Activated CD8-positive, alpha-beta T cell treated with anti-CD3 and anti-CD28 coated beads, Interleukin-2, amount 10 ng/mL, durations not matched to agents 7 days and 5 days (primary cell): ENCODE measurements at places on chromosomes 3 and 15.
A peak's percentile ranks its signal among the peaks of the same experiment; 100 is the strongest.

DNA sequence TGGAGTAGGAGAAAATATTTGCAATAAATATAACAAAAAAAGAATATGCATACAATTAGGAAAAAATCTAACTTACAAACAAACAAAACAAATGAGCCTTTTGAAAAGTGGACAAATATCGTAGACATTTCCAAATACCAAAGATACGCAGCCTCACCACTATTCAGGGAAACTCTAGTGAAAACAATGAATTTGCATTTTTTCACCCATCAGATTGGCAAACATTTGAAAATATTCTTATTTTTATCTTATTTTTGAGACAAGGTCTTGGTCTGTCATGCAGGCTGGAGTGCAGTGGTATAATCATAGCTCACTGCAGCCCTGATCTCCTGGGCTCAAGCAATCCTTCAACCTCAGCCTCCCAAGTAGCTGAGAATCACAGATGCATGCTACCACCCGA is 15.5 kb downstream of the AP3S2 start:
- H3K4me3 ChIP-seq, result no peak overlapping the region
- H3K4me1 ChIP-seq, result peaks cover 6% of the 10 kb centered on the region
- H3K27me3 ChIP-seq, result no peaks in the 10 kb centered on the region
- H3K36me3 ChIP-seq, result peaks cover 16% of the 10 kb centered on the region
- no peak overlapping the region for H3K27ac ChIP-seq

GRCh38 chr15:41934843-41935242 is 37.5 kb downstream of the EHD4 start:
- H3K27me3 ChIP-seq, result no peaks in the 10 kb centered on the region
- H3K4me3 ChIP-seq, result peak overlapping the region; percentile 42
- peak; percentile 82 for DNase-seq
- H3K36me3 ChIP-seq, result peaks cover 1% of the 10 kb centered on the region
- peak overlapping the region; percentile 92 for H3K27ac ChIP-seq

GRCh38 chr15:62823561-62823960 is 219.0 kb upstream of the TPM1 start:
- no peak overlapping the region for H3K27ac ChIP-seq
- no peak for DNase-seq
- H3K36me3 ChIP-seq, result no peaks in the 10 kb centered on the region
- no peaks in the 10 kb centered on the region for H3K4me1 ChIP-seq
- no peak overlapping the region for H3K4me3 ChIP-seq
- H3K27me3 ChIP-seq, result peaks cover 3% of the 10 kb centered on the region

DNA sequence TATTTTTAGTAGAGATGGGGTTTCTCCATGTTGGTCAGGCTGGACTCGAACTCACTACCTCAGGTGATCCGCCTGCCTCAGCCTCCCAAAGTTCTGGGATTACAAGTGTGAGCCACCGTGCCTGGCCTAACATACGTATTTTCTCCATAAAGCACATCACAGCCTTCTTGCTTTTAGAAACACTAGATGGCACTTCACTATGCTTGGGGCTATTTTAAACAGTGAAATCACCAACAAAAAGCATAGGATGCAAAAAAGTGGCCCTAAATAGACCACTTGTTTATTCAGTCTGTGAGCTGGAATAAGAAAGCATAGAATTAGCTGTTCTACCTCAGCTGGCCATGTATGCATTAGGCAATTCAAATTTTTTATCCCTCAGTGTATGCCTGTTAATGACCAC is 46.0 kb downstream of the PRICKLE2 start:
- no peaks in the 10 kb centered on the region for H3K27me3 ChIP-seq
- H3K4me3 ChIP-seq, result no peak overlapping the region
- no peaks in the 10 kb centered on the region for H3K4me1 ChIP-seq
- no peaks in the 10 kb centered on the region for H3K36me3 ChIP-seq

GRCh38 chr3:114451561-114452018 is 157.8 kb downstream of the TIGIT start:
- no peak overlapping the region for H3K4me3 ChIP-seq
- no peak overlapping the region for H3K27ac ChIP-seq
- peaks cover 2% of the 10 kb centered on the region for H3K27me3 ChIP-seq
- no peak for DNase-seq

DNA sequence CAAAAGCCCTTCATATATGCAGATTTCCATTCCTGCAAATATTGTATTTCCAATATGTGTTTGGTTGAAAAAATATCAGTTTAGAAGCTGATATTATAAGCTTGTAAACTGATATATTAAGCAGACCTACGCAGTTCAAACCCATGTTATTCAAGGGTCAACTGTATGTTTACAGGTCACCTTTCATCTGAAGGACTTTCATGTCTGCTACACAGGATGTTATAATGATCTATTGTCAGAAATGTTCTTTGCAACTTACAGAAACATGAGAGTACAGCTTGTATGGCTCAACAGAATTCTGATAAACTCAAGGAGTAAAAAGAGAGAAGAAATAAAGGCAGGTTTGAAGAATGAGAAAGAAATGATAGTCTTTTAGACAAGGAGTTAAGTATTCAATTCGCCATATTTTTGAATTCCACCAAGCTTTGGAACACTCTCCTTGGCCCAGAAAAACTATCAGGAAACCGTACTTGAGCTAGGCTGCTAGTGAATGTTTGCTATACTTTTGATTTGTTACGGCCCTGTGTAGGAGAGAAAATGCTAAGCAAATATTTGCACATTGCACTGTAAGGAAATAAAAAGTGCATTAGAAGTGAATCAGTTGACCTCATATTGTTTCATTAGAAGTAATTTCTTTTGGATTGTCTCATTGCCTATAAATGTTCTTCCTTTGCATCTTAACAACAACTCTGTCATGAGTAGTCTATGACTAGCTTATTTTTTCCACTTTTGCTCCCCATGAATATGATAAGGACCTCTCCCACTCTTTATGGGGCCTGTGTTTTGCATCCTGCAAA is 81.2 kb downstream of the NEK11 start:
- DNase-seq, result no peak
- H3K36me3 ChIP-seq, result no peaks in the 10 kb centered on the region
- no peak overlapping the region for H3K27ac ChIP-seq
- no peaks in the 10 kb centered on the region for H3K4me1 ChIP-seq
- H3K27me3 ChIP-seq, result no peaks in the 10 kb centered on the region

DNA sequence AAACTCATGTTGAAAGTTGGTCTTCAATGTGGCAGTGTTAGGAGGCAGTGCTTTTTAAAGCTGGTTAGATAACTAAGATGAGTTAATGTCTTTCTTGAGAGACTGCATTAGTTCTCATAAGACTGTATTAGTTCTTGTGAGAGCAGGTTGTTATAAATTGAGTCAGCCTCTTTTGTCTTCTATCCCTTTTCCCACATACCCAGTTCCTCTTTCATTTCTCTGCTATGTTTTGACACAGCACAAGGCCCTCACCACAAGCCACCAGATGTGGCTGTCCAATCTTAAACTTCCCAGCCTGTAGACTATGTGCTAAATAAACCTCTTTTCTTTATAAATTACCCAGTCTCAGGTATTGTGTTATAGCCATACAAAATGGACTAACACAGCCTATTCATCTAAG is 94.6 kb upstream of the SNTN start:
- no peaks in the 10 kb centered on the region for H3K36me3 ChIP-seq
- H3K27ac ChIP-seq, result no peak overlapping the region
- H3K4me3 ChIP-seq, result no peak overlapping the region
- H3K27me3 ChIP-seq, result no peaks in the 10 kb centered on the region
- no peaks in the 10 kb centered on the region for H3K4me1 ChIP-seq

DNA sequence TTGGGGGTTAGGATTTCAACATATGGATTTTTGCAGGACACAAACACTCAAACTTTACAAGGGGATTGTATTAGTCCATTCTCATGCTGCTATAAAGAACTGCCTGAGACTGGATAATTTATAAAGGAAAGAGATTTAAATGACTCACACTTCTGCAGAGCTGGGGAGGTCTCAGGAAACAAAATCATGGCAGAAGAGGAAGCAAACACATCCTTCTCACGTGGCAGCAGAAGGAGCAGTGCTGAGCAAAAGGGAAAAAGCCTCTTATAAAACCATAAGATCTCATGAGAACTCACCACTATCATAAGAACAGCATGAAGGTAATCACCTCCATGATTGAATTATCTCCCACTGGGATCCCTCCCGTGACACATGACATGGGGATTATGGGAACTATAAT is 1183.1 kb downstream of the ZPLD1 start:
- DNase-seq, result no peak
- no peaks in the 10 kb centered on the region for H3K4me1 ChIP-seq
- H3K36me3 ChIP-seq, result no peaks in the 10 kb centered on the region
- no peaks in the 10 kb centered on the region for H3K27me3 ChIP-seq
- no peak overlapping the region for H3K4me3 ChIP-seq

GRCh38 chr3:170961616-170962400 is 53.4 kb upstream of the EIF5A2 start:
- no peak overlapping the region for H3K27ac ChIP-seq
- DNase-seq, result peak; percentile 26
- no peaks in the 10 kb centered on the region for H3K4me1 ChIP-seq
- no peaks in the 10 kb centered on the region for H3K36me3 ChIP-seq

DNA sequence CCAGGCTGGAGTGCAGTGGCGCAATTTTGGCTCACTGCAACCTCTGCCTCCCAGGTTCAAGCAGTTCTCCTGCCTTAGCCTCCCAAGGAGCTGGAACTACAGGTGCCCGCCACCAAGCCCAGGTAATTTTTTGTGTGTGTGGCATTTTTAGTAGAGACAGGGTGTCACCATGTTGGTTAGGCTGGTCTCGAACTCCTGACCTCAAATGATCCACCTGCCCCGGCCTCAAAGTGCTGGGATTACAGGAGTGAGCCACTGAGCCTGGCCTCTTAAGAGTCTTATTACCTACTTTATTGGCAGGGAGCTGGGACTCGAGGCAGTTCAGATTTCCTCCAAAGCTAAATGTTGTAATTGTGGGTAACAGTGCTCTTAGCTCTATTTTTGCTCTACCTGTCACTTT is 16.4 kb downstream of the PXYLP1 start:
- H3K4me1 ChIP-seq, result peaks cover 8% of the 10 kb centered on the region
- H3K27me3 ChIP-seq, result no peaks in the 10 kb centered on the region
- H3K27ac ChIP-seq, result no peak overlapping the region
- no peak overlapping the region for H3K4me3 ChIP-seq
- H3K36me3 ChIP-seq, result peaks cover 2% of the 10 kb centered on the region

DNA sequence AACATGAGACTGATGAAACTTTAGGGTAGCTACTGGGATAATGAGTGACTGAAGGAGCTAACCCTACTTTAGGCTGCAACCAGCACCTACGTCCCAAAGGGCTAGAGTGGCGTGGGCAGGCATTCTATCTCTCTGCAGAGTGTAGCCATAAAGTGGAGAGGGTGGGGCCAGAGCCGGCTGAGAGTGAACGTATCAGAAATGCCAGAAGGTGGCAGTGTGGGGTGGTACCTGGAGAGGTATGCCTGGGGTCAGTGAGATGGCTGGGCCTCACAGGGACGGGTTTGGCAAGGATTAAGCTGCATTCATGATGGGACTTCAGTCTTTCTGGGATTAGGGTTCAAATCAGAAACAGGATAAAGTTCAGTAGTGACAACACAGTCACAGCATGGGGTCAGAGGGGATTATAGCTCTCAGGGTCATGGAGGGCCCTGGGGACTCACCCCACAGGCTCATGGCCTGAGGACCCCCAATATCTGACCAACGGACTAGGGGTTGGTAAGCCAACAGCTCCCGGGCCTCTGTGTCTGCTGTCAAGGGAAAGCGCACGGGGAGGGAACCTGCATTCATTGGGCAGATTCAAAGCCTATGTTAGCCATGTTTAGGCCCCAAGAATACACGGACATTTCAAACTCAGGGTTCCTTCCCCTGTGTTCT is 86.5 kb upstream of the FOXB1 start:
- H3K36me3 ChIP-seq, result no peaks in the 10 kb centered on the region
- H3K27ac ChIP-seq, result peak overlapping the region; percentile 48
- DNase-seq, result peak; percentile 87
- peaks cover 17% of the 10 kb centered on the region for H3K27me3 ChIP-seq
- H3K4me1 ChIP-seq, result peaks cover 33% of the 10 kb centered on the region

GRCh38 chr3:12458901-12459300 is 25.4 kb upstream of the TSEN2 start:
- DNase-seq, result no peak
- H3K36me3 ChIP-seq, result no peaks in the 10 kb centered on the region
- peaks cover 6% of the 10 kb centered on the region for H3K4me1 ChIP-seq
- H3K4me3 ChIP-seq, result no peak overlapping the region

- no peak for DNase-seq
- H3K27me3 ChIP-seq, result no peaks in the 10 kb centered on the region
- H3K4me1 ChIP-seq, result peaks cover 77% of the 10 kb centered on the region
These were observed 5.0 kb downstream of the SLC25A38 start for GRCh38 chr3:39388153-39388552.

DNA sequence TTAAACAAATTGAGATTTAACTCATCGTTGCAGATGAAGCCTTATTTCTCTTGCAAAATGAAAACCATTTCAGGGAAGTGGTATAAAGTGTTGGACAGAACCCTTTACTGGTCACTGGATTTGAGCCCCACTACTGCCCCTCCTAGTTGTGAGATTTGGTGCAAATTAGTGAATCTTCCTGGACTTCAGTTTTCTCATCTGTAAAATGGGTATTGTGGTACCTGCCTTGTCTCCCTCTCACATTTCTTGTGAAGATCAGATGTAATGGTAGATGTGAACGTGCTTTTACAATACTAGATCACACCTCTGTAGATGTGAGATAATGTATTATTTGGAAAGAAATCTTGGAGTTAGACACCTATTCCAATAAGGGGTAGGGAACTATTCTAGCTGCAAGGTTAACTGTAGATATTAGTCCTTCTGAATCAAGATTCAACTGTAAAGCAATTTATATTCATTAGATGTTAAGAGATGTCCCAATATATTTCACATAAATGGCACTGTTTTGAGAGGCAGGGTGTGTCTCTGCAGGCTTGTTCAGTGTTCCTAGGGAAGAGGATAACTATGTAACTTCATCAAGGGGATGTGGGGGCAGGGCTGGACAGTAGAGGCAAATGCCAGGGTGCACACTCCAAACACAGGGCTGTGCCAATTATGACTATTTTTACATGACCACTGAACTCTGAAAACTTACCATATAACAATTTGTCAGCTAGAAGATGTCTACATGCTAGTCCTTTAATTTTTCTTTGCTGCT is 112.4 kb upstream of the PFN2 start:
- no peaks in the 10 kb centered on the region for H3K36me3 ChIP-seq
- H3K4me3 ChIP-seq, result no peak overlapping the region
- no peaks in the 10 kb centered on the region for H3K27me3 ChIP-seq
- no peaks in the 10 kb centered on the region for H3K4me1 ChIP-seq

DNA sequence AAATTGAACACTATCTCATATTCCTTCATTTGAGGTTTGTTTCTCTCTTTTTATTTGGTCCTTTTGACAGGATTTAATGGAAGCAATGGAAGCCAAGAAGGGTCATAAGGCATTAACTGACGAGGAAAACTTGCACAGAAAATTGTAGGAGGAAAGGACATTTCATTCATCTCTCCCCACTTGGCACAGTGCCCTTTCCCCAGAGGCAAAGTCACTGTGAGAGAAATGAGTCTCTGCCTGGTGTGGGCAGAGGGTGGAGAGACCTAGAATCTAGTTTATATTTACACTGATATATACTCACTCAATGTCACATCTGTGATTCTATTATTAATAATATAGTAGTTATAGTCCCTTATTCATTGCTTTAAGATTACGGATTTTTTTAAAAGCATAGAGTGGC is 324.6 kb upstream of the IL12A start:
- no peaks in the 10 kb centered on the region for H3K36me3 ChIP-seq
- DNase-seq, result no peak
- no peaks in the 10 kb centered on the region for H3K27me3 ChIP-seq
- H3K4me3 ChIP-seq, result no peak overlapping the region
- H3K27ac ChIP-seq, result no peak overlapping the region
